ENCODE measurements at places on chromosomes 2 and 18. TPM values are rescaled to one million over a fixed set of nuclear protein-coding genes. Genes with fewer than 3 reads are reported as not detected.

DNA sequence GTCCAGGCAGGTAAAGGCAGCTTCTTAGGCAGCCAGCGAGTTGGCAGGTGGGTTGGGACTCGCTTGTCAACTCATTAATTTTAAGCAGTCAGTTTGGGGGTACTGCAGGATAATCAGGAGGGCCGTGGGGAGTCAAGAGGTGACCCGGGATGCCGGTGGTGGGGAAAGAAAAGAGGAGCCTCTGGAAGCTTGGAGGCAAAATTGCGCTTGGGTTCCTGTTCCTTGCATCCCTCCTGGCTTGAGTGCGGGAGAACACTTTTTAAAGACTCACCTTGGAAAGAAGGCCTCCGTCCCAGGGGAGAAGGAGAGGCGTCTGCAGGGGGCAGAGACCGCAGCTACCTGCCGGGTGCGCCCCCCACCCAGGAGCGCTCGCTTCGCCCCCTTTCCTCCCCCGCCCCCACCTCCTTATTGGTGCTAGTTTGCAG is at the start of gene KCNJ3:
Gene KCNJ3 (plus strand): TSS at position 400 of the 425 bp plus-strand sequence. CDS start 81 bp downstream, outside the sequence.
- no peak for DNase-seq

GRCh38 chr2:138267902-138268254 is 233.7 kb upstream of the SPOPL start:
- no peak for DNase-seq

- DNase-seq, result no peak
Measured at GRCh38 chr18:10252494-10252893, 201.9 kb upstream of the APCDD1 start.

GRCh38 chr2:232668805-232669444 is 28.2 kb upstream of the GIGYF2 start:
- DNase-seq, result no peak

DNA sequence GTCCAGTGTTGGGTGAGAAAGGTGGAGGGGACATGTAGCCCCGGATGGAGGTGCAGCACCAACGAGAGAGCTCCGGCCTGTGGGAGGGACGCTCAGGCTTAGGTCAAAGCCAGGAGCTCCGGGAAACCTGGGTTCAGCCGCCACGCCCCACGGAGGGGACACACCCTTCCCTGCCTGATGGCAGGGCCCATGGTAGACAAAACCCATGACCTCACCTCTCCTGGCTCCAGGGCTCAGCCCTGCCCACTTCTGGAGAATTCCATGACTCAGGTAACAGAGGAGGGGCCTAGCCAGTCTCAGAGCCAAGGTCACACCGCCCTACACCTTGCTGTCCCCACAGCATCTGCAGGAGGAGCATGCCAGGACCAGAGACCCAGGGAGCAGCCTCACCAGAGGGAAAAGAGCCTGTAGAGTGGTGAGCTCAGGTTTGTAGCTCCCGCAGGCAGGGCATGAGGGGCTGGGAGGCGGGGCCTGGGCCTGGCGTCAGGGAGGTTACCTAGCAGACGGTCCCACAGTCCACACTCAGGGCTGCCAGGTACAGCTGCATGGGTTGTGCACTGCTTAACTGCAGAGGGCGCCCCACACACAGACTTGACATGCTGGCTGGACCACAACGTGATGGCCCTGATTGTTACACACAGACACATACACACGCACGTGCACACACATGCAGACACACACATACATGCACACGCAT is 70.8 kb upstream of the SMAD7 start:
- DNase-seq, result no peak

- no peak for DNase-seq
Measured at GRCh38 chr2:152031747-152032306, 67.0 kb downstream of the CACNB4 start.

DNA sequence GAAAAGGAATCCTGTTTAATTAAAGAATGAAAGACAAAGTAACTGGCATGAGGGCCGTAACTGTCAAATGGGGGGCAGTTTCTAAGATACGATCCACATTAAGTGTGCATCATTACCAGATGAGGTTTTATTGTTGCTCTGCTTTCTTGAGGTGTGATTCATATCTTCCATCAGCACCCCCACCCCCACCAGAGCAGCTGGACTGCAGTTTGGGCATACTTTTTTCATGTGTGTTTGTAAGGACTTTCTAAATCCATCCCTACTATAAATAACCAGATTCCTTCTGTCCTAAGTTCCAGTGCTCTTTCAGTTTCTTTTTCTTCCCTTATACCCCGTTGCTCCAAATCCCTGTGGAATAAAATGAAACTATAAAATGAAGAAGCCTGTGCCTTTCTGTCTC is 142.1 kb downstream of the CDCA7 start:
- no peak for DNase-seq

DNA sequence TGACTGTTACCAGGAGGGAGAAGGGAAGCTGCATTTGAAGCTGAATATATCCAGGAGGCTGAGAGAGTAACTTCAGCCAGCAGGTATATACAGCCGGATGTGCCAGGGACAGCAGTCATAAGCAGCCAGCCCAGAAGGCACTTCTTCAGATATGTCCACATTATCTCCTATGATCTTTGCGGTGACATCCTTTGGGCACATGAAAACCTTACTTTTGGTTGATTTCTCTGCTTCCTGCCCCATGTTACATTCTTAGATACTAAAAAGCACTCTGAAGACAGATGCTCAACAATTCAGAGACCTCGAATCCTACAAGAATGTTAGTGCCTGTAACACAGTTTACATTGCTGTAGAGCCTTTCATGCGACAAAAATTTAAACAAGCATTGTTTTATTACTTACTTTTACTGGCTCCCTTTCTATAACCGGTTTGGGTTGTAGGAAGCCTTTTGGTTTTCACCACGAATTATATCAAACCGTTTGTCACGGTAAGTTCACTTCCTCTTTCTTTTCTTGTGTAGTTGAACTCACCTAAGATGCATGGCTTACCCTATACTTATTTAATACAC is 50.3 kb upstream of the TLK1 start:
- DNase-seq, result no peak

The SPDYA gene
- 0.04 TPM for polyA plus RNA-seq

The PLB1 gene
- 4.7 TPM for polyA plus RNA-seq

The PARD3B gene
- 9.1 TPM for polyA plus RNA-seq

The ECEL1 gene
- polyA plus RNA-seq, result 0.95 TPM

The MRO gene
- 0.90 TPM for polyA plus RNA-seq

The C2orf80 gene
- not detected for polyA plus RNA-seq

The PIEZO2 gene
- 5.9 TPM for polyA plus RNA-seq
